Progenitor cell of endocrine pancreas (in vitro differentiated cells): ENCODE measurements at places on chromosomes 4 and X. TPM values are rescaled to one million over a fixed set of nuclear protein-coding genes. Genes with fewer than 3 reads are reported as not detected.

GRCh38 chr4:111696505-111696904, 448.7 kb upstream of the FAM241A start:
- DNase-seq, result no peak

GRCh38 chr4:104906276-104906675, 240.4 kb upstream of the TET2 start:
- DNase-seq, result no peak

DNA sequence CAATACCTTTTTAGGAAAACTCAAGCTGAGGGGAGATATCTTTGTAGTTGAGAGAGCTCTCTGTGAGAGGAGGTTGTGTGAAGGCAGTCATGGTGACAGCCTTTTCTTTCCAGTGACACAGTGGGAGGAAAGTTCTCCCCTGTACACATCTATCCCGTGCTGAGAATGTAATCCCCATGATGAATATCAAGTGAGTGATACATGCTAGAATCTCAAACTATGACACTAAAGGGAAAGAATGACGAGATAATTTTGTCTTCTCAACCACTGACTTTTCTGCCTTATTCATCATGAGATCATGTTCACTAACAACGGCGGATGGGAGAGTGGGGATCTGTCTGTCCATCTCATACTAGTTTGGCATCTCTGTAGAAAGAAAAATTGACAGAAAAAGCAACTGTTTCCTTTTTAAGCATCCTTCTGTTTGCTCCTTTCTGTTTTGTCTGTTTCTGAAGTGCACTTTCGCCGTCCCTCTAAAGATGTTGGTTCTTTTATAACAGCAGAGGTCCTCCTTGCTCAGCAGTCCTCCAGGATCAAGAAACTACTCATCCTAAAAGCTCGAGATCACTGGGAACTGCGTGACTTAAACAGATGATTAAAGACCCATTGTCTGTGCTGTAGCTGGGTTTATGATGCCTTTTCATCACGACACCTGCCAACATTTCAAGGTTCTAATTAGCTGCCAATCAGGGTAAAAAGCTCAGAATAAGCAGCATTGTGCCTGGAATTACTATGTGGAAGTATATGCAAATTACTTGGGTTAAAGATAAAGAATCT, 137.6 kb downstream of the DCK start:
- no peak for DNase-seq

- no peak for DNase-seq
These were observed 22.3 kb upstream of the RASGEF1B start for GRCh38 chr4:81494031-81494431.

- no peak for DNase-seq
These were observed at the start of gene SERTM2 for GRCh38 chrX:111511477-111511876. Gene SERTM2, plus strand, starts transcription at chrX:111511645. Its CDS starts 7,213 bp downstream, at chrX:111518858.

Gene SMIM10L2A
- total RNA-seq, result 9.0 and 9.5 TPM in 2 replicates

- DNase-seq, result no peak
These were observed 131.3 kb upstream of the AGA start for GRCh38 chr4:177573507-177573906.

DNA sequence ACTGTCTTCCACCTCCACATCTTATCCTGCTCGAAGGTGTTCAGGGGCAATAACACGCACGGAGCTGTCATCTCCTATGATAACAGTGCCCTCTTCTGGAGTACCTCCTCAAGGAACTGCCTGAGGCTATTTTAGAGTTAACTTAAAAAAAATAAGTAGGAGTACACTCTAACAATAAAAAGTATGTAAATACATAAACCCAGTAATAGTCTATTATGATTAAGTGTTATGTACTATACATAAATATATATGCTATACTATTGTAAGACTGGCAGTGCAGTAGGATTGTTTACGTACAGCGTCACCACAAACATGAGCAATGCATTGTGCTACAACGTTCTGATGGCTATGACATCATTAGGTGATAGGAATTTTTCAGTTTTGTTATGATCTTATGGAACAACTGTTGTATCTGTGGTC, 34.5 kb upstream of the TLR2 start:
- DNase-seq, result no peak
